ENCODE measurements at places on chromosomes 2 and 18.

DNA sequence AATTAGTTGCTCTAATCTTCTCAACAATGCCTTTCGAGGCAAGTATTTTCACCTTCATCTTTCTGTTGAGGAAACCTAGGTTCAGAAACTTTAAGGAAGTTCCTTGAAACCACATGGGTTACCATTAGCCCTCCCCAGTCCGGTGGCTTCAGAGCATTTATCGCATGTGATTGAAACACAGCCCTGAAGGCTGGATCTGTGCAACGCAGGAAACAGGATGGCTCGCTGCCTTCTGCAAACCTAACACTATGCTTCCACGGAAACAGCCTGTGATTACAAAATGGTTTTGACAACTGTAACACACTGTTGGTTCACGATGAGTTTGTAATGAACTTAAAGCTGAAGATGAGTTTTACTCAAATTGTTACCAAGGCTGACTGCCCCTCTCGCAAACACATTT lies 68.5 kb downstream of the EPB41L3 start:
- DNase-seq = no peak

GRCh38 chr18:69217196-69218000 lies 183.3 kb upstream of the DOK6 start:
- no peak for DNase-seq

GRCh38 chr18:48530399-48531081 lies 8.3 kb upstream of the CTIF start:
- no peak for DNase-seq

- DNase-seq = no peak
Measured at GRCh38 chr2:11163439-11164317, 8.4 kb downstream of the SLC66A3 start.

DNA sequence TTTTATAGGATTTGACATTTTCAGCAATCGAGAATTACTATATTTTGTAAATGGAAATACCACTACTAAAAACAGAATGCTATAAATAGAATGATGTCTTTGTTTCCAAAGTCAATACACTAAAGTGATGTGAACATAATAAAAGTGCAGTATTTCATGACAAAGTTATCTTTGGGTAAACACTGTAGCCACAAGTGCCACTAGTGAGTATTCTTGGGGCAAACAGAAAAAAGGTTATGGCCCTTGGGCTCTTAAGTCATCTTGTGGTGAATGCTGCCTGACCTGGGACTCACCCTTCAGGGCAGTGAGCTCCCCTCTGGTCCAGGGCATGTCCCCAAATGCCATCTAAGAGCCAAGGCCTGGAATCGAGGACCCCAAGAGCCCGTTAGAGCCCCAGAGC lies 99.2 kb upstream of the KYNU start:
- DNase-seq = no peak

DNA sequence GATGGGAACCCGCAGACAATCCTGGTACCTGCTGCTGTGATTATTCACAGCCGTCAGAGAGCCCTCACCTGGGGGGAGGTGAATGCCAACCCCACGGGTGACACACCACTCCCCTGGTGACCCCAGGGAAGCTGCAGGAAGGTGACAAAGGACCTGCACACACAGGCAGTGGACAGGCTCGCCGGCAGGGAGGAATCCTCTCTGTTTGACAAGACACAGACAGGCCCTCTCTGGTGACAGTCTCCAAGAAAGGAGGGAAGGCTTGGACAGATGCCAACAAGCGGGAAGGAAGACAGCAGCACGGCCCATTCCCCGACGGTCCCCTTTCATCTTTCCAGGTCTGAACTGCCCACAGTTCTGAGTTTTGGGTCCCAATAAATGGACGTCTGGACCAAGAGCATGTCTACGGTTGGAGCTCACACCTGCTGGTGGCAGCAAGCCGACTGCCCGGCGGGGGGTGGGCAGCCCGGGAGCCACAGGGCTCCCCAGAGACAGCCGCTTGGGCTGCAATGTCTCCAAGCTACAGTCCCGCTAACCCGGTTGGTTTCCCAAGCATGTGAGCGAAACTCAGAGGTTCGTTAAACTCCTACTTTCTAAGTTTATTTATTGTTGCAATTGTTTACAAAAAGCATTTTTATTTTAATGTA lies 31.8 kb downstream of the HDAC4 start:
- no peak for DNase-seq

DNA sequence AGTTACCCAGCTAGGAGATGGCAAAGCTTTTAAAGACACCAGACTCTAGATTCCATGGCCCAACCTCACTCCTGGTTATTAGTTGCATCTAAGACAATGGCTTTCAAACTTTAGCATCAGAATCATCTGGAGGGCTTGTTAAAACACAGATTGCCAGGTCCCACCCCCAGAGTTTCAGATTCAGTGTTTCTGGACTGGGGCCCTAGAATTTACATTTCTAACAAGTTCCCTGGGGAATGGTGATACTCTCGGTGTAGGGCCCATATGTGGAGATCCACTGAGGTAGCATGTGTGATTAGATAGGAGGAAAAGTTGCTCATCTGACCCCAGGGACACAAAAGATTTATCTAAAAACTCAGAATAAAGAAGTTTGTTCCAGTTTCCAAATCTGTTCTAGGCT lies 14.5 kb upstream of the TTR start:
- DNase-seq = no peak

DNA sequence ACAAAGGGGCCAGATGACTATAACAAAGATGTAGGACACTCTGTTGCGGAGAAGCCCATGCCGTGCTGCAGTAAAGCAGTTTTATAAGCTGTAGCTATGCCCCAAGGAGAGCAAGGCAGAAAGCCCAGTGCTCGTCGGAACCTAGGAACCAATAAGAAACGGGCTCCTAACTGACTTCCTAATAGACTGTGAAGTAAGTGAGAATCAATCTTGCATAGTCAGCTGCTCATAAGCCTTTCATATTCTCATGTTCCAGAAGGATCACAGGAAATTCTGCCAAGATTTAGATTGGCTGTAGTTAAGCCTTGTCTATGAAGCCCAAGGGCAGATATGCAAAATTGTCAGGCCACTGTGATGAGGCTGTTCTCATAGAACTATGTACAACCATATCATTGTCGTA lies 98.4 kb downstream of the RTTN start:
- DNase-seq = no peak

DNA sequence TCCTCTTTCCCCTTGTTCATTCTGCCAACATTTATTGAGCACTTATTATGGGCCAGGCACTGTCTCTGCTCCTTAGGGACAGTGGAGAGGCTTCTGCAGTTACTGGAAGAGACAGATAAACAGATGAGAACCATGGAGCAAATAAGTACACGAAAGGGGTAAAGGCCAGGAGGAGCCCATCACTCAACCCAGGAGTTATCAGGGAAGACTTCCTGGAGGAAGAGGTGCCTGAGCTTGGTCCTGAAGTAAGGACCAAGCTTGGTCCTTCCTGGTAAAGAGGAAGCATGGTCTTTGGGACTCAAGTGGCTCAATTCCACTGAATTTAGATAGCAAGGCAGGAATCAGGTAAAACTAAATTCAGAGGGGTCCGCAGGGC lies 1.7 kb downstream of the ACTG2 start:
- DNase-seq = no peak

- DNase-seq = no peak
Measured at GRCh38 chr2:71000780-71001591, 6.3 kb upstream of the TEX261 start.

- no peak for DNase-seq
Measured at GRCh38 chr2:132991471-132992045, 321.6 kb upstream of the LYPD1 start.

DNA sequence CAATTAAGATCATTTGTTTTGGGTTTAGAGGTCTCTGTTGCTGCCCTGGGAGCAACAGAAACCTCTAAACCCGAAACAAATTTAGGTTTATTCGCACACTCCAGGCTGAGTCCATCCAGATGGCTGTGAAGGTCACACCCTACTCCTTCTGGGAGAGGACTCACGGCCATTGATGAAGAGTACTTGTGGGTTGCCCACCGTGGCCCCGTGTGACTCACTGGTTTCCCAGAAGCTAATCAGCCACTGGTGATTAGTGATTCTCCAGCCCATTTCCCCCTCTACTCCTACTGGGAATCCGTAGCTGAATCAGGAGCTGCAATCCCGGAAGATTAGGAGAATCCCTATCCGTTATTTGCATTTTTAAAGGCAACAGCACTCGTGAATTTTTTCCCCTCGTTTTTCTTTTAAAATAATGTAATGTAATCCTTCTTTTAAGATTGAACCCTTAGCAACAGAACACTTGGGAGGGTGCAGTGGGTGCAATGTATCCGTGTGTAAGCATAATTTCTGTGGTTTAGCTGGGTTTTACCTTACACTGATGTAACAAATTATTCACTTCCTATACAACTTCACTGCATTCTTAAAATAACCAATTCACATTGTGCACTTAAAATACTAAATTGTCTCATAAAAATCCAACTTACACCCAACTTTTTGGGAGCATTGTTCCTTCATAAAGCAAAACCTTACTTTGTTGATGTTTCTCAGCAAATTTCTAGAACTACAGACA lies 27.5 kb upstream of the EPAS1 start:
- no peak for DNase-seq

GRCh38 chr2:221529177-221529942 lies 42.7 kb downstream of the EPHA4 start:
- no peak for DNase-seq

DNA sequence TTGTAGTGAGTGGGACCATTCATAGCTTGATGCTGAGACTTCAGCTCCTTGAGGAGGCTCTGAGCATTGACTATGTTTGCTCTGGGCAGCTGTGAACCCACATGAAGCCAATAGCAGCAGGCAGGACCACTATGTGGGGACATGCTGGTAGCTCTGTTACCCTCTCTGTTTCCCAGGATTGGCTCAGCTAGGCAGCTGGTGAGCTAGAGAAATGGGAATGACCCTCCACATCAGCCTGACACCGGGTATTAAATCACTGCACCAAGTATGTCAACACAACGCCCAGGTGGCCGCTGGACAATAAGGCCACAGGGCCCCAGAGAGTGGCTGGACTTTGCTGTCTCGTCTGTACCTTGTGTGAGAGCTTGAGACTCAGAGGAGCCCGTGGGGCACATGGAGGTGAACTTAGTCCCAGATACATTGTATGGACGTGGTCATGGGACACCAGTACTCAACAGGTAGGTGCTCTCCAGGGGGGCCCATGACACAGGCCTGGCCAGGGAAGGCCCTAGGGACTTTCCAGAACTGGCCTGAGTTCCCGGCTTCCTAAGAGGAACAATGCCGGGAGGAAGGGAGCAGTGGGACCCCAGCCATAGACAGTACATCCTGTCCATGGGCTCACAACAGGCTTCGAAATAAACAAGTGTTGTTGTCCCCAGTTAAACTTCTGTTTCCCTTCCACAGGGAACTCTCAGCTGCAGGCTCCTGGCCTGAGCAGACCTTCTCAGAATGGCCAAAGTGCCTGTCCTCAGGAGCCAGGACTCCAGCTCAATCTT lies 35.2 kb downstream of the HS1BP3 start:
- no peak for DNase-seq

- DNase-seq = no peak
Measured at GRCh38 chr2:203579730-203580129, 44.6 kb upstream of the RAPH1 start.

DNA sequence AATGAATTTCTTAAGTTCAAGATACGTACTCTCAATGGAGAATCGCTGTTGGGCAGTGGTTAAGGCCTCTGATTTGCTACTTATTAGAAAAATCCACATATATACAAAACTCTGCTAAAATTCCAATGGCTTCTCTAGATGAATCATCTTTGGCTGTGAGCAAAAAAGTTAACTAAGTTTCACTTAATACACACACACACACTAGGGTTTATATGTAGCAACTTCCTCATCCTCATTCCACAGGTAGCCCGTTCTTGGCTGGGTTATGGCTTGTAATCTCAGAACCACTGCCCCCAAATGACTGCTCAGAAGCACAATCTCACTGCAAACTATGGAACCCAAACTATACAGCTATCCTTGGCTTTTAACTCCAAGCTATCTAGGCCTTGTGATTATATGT lies 99.7 kb downstream of the SMAD2 start:
- DNase-seq = no peak

- DNase-seq = no peak
Measured at GRCh38 chr18:46434629-46435028, 222.4 kb downstream of the LOXHD1 start.

- no peak for DNase-seq
Measured at GRCh38 chr2:221034973-221035372, 537.1 kb downstream of the EPHA4 start.

- DNase-seq = no peak
Measured at GRCh38 chr2:165621086-165621560, 151.6 kb downstream of the CSRNP3 start.

DNA sequence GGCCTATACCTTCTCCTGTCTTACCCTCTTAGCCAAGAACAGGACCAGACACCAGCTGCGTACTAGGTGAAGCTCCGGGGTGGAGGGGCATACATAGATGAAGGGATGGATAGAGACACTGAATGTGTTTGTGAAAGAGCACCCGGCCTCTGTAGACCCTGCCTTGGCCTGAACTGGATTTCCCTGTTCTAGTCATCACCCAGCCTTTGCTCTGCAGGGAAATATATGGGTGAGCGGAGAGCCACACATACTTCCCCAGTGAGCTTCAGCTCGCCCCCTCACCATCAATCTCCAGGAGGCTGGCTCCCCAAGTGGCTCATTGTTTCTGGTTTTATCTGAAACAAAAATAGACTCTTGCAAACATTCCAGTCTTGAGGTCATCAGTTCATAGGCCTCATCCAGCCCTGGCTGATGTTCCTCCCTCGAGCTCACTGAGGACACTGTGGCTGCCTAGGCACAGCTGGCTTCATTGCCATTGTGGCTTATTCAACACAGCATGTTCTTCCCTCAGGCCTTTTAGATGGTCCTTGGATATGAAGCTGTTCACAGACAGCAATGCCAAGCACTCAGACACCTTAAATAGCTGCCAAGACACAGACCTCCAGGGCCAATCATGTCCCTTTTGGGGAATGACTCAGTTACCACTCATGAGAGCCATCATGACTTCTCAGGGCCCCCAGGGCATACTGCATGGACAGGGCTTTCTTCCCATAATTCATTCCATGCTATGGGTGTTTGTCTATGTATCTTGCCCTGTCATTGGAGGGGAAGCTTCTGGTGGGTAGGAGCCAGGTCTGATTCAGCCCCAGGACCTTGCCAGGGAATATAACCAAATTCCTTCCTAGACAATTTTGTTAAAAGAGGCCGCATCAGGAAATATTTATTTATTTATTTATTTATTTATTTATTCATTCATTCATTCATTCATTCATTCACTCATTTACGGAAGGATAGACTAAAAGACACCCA lies 82.4 kb downstream of the TTC32 start:
- peak; percentile 94 for DNase-seq

DNA sequence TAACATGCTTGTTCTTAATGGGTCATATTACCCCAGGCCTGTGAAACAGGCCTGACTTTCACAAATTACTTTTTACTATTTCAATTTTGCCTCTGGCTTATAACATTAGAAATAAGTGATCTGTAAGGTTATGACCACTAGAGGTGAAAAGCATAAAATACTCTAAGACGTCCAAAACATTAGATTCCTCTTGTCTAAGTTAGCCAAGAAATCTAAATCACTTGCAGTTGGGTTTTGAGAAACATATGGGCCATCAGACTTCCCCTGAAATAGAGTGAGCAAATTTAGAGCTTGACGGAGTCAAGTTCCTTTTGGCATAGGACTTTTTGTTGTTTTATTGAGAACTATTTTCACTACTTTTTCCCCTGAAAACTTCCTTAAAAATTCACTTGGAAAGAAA lies 32.7 kb upstream of the RIT2 start:
- no peak for DNase-seq

GRCh38 chr2:170106102-170106840 lies 71.7 kb upstream of the MYO3B start:
- DNase-seq = no peak
